ENCODE measurements at places on chromosomes 2 and 18. TPM values are rescaled to one million over a fixed set of nuclear protein-coding genes. Genes with fewer than 3 reads are reported as not detected.

Gene TFCP2L1
- 1.6 TPM for total RNA-seq

Gene COLEC11
- total RNA-seq, result 0.07 TPM

Gene NR4A2
- total RNA-seq, result 0.37 TPM

Gene VAMP5
- total RNA-seq, result 1.00 TPM

Gene FEV
- not detected for total RNA-seq

Gene TIGD1
- 8.0 TPM for total RNA-seq

- DNase-seq, result no peak
Measured at GRCh38 chr2:25088817-25089516, 47.1 kb downstream of the EFR3B start.

DNA sequence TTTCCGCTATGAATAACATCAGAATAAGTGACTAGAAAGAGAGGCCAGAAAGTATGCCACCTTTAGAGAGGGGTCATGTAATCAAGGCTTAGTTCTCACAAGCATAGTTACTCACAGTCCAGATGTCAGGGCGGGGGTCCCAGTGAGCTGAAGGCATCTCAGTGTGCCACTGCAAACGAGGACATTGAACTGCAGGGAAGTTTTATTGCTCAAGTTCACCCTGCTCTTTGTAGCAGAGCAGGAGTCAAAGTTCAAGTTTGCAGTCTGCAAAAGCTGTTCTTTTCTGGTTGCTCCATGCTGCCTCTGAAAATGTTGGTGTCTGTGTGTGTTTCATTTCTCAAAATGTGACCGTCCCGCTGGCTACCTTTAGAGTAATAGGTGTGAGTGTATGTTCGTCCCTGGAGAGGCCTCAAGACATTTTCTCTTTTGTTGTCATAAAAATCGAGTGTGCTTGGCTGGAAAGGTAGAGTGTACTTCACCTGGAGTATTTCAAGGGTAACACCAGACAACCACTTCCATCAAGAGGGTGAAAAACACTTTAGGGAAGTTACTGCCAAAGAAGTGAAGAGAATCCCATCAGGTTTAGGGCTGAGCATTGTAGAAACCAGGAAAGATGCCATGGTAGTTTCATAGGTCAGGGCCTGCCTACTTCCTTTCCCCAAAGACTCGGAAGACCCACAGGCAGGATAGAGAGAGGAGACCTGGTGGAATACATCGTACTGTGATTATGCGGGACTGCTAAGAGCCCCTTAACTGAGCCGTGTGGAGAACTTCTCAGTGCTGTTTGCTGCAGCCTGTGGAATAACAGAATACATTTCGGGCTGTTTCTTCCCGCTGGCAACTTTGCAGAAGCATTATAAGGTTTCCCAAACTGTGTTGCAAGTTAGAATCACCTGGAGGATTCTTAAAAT lies 89.9 kb downstream of the LYPD6 start:
- DNase-seq, result no peak

DNA sequence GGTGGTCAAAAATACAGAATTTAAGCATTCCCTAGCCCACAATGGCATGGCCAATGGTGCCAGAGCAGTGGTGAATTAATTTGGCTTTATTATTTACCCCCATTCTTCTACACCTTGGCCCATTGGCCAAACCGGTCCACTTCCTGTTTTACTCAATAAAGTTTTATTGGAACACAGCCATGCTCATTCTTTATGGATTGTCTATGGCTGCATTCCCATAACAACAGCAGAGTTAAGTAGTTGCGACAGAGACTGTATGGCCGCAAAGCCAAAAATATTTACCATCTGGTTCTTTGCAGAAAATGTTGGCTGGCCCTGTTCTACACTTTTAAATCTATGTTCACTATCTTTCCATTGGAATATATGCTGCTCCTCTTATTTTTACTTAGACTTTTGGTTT lies 130.3 kb upstream of the CCDC68 start:
- no peak for DNase-seq

- peak; percentile 80 for DNase-seq
Measured at GRCh38 chr2:207692206-207693065, 19.0 kb upstream of the CCNYL1 start.

DNA sequence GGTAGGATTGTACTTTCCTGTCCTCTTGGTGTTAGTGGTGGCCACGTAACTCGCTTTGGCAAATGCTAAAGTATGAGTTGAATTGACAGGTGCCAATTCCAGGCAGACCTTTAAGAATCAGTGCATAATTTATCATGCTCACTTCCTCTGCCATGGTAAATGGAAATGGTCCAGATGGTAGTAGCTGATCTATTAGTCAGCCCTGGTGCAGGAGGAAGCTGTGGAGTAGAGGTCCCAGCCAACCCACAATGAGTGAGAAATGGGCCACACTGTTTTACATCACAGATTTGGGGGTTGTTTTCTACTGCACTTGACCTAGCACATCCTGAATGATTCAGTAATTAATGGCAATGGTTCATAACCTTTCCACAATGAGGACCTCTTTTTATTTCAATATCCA lies 104.4 kb downstream of the RGPD3 start:
- no peak for DNase-seq

GRCh38 chr2:44358503-44358902 lies 2.8 kb downstream of the PREPL start:
- DNase-seq, result no peak

DNA sequence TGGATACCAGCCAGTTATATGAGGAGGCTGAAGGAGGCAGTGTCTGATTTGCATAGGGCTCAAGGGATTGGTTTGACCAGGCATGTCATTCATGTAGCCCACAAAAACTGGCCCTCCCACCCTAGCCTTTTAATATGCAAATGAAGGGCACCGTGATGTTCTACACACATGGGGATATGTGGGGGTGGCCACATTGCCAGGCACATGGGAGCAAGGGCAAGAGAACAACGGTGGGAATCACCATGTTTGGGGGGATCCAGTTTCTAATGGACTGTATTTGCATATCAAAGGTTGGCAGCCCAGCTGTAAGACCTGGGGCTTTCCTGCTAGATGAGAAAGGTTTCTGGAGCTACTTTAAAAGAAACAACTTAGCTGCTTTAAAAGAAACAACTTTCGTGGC lies 65.1 kb upstream of the SLC25A52 start:
- DNase-seq, result peak; percentile 48

DNA sequence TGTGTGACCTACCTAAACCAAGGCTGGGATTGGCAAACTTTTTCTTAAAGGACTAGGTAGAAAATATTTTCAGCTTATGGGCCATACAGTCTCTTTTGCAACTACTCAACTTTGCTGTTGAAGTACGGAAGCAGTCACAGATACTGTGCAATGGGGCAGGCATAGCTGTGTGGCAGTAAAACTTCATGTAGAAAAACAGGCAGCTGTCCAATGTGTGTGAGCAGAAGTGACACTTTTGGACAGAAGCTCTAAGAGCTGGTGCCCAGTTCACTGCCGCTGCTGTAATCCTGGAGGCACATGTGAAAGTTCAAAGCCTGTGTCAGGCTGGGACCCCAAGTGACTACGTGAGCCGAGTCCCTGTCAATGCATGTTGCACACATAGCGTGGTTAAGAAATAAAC lies 46.7 kb downstream of the MAPK4 start:
- DNase-seq, result no peak

GRCh38 chr2:141720476-141720875 lies 410.3 kb downstream of the LRP1B start:
- no peak for DNase-seq

- DNase-seq, result no peak
Measured at GRCh38 chr2:57536535-57537231, 509.9 kb upstream of the VRK2 start.

- DNase-seq, result no peak
Measured at GRCh38 chr2:11598228-11598731, 64.4 kb downstream of the GREB1 start.

All from H7 (cell line).